HFF-Myc (cell line): ENCODE measurements at places on chromosomes 2 and 18.

- no peak for DNase-seq
Measured at GRCh38 chr2:12201369-12201768, 454.9 kb downstream of the LPIN1 start.

DNA sequence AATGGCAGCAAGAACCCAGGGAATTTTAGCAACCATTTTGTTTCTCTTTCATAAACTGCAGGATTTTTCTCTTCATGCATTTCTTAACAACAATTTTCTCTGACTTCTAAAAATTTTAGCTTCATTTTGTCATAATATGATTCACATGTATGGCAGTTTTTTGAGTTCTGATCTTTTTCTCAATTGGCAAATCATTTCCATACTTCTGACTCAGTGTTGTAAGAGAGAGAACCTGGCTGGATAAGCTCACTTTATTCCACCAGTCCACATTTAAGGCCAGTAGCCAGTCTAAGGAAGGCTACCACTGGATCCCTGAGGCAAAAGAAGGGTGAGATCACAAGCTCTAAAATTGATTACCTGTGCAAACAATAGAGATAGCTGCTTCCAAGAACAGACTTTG is 42.8 kb upstream of the COL3A1 start:
- DNase-seq = no peak

DNA sequence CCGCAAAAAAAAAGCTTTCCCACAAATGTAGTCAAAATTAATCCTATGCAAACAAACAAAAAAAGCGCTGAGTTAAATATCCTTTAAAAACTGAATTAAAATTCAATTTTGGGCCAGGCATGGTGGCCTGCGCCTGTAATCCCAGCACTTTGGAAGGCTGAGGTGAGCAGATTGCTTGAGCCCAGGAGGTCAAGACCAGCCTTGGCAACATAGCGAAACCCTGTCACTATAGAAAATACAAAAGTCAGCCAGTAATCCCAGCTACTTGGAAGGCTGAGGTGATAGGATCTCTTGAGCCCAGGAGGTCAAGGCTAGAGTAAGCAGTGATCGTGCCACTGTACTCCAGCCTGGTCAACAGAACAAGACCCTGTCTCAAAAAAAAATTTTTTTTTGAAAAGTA is 8.8 kb upstream of the MARCHF7 start:
- no peak for DNase-seq

DNA sequence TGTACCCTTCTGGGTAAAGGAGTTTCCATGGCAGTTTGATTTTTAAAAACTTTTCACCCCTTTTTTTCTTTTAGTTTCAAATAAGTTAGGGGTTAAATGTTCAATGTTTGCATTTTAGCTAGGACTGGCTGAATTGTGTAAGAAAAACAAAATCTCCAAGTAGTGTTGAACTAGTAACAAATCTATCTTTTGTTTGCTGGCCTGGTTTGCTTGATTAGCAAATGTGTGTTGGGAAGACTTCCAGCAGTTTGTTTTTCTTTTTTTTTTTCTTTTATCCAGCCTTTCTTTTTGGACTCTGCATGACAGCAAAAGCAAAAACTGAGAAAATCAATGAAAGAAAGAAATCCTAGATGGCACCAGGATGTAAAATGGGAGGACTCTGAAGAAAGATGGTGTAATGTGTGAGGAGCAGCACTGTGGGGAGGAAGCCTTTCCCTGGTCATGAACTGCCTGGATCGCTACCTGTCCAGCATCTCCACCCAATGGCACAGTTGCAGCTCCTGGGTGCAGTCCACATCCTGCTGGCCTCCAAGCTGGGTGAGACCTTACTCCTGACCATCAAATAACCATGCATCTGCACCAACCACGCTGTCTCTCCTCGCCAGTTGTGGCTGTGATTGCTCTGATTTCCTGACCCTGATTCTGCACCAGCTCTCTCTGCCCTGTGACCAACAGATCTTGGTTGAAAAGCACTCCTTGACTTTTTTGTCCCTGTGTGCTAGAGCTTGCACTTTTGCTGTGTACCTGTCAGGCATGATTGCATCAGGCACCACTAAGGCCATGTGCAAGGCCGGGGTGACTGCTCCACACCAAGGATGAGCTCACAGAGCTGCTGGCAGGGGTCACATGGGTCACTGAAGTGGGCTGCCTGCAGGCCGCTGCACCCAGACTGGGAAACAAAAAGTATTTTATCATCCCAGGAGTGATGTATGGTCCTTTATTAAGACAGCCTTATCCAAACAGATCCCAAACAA is 71.2 kb upstream of the ZNF236 start:
- no peak for DNase-seq

- no peak for DNase-seq
Measured at GRCh38 chr2:37000318-37000717, 34.0 kb upstream of the STRN start.

DNA sequence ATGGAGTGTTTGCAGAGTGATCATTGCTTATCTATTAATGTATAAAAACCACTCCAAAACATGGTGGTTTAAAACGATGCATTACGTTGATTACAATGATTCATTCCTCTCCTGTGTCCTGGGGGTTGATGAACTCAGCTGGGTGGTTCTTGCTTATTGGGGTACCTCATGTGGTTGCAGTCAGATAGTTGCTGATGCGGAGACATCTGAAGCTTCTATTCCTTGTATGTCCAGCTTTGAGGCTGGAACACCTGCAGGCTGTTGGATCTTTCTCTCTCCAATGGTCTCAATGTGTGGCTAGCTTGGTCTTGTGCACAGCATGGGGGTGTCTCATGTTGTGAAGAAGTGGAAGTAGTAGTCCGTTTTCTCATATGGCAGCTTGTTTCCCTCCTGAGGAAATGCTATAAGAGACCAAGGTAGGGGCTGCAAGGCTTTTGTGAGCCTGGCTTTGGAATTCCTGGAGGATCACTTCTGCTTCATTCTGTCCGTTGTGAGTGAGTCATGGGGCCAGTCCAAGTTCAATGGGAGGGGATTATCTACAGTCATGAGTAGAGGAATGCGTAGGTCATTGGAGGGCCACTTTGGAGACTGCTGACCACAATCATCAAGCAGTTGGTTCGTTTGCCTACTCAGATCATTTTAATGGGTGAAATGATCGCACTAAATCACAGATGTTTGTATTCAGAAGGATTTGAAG is 601.0 kb downstream of the SLC4A3 start:
- peak; percentile 97 for DNase-seq

- DNase-seq = no peak
Measured at GRCh38 chr2:217157581-217157980, 297.7 kb upstream of the TNP1 start.
